Epithelial cell of esophagus (primary cell): ENCODE measurements at places on chromosomes 16 and 17.

DNA sequence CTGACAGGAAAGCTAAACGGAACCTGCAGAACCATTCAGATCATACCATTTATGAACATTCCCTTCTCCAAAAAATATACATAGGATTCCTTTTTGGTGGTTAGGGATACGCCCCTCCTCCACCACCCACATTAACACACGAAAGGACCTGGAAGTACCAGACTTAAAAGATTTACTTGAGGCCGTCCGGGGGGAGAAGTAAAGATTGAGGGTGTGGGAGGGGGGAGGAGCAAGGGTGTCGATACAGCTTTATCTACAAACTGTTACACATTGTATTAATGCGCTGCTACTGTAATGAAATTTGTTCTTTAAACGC, 537 bp downstream of the PALB2 start:
- DNase-seq: peak; percentile 10

DNA sequence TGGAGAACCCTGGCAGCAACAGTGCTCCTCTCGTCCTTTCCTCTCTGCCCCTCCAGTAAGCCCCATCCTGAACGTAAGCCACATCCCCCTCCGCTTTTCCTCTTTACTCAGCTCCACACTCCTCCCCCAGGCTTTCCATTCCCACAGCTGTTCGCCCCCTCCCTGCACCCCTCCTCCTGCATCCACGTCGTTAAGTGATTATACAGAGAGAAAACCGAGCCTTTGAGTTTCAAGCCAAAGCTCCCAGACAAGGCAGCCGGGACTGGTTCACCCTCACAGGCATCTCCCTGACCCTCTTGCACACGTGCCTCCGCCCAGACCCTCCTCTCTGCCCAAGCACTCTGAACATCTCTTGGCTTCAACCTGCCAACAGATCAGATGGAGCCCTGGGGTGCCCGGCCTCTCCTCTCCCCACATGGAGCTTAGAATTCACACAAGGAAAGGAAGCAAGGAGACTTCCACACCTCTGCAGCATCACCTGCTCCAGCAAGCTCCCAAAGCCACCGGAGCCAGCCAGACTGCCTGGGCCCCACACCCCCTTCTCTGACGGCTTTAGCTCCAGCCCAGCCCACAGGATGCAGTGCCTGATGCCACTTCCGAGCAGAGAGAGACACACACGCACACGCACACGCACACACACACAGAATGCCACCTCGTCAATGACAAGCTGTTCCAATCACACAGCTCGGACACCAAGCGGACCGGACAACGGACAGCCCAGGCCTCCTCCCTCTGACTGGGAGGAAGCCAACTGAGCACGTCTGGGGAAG, 99.9 kb upstream of the CCL2 start:
- DNase-seq: no peak

DNA sequence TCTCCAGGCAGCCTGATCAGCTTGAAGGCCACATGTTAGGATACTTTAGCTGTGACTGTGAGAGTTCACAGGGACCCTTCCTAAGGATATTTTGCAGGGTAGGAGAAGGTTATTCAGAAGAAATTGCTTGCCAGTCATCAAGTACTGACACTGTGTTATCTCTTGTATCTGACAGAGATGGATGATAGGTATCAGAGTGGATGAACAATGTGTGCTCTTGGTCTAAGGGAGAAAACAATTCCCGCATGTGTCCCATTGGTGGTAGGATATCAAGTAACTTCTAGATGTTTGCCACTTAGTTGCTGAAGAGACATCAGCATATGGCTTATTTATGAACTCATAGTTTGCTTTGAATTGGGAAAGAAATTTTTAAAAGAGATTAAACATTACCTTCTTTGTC, 219.3 kb downstream of the SPECC1 start:
- DNase-seq: no peak

DNA sequence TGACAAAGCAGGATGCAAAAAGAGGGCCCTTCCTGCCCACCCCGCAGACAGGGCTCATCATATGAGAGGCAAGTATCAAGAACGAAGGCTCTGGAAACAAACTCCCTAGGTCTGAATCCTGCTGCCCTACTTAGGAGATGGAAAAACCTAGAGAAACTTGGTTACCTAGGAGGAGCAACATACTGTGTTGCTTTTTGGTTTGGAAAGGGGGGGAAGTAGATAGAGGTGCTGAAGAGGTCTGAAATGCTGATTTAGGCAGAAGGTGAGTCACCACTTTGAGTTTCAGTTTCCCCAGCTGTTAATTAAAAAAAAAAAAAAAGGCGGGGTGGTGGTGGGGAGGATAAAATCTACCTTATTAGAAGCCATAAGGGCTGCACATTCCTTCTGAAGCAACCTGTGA, 1.5 kb downstream of the N4BP1 start:
- peak; percentile 70 for DNase-seq

DNA sequence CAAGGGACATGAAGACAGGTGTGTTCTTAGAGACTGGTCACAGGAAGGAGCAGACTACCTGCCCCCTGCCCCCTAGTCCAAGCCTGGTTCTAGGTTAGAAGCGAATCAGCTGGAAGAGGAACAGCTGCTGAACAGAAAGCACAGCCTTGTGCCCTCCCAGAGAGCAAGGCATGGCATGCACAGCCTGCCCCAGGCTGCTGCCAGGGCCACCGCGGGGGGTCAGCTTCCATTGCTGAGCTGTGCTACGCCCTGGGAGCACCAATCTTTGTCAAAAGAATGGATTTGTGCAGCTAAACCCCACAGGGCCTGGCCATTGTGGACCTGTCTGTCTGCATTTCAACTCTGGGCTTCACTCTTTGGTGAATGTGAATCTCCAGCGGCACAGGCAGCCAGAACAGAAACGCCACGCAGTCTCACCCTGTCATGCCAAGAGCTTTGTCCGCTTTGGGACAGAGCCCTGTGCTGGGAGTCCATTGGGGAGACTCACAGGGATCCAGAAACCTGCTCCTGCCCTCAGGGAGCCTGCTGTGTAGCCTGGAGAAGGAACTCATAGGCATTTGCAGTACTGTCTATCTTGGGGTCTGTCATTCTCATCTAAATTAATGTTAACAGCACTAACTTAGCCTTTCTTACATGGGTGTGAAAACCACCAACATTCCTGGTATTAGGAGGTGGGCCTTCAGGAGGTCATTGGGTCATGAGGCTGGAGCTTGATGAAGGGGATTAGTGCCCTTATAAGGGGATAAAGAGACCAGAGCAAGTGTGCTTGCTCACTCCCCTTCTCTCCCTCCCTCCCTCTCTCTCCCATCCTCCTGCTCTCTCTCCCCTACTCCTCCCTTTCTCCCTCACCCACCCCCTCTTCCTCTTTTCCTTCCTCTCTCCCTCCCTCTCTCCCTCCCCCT, 25.6 kb upstream of the CDRT4 start:
- no peak for DNase-seq

DNA sequence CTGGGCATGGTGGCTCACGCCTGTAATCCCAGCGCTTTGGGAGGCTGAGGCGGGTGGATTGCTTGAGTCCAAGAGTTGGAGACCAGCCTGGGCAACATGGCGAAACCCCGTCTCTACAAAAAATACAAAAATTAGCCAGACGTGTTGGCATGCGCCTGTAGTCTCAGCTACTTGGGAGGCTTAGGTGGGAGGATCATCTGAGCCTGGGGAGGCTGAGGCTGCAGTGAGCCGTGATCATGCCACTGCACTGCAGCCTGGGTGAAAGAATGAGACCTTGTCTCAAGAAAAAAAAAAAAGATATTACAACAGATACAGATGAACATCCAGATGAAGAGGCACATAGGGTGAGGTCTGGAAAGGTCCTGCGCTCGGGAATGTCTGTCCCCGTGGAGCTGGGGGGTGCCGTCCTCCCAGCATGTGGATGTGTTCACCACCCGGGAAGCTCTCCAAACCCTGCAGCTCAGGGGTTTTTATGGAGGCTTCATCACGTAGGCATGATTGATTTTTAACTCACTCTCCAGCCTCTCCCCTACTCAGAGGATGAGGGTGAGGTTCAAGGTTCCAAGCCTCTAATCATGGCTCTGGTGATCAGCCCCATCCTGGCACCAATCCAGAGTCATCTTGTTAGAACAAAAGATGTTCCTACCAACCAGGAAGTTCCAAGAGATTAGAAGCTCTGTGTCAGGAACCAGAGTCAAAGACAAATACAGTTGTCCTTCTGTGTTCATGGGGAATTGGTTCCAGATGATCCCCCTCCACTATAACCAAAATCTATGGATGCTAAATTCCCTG, 85.0 kb upstream of the DNAJA2 start:
- DNase-seq: peak; percentile 23

DNA sequence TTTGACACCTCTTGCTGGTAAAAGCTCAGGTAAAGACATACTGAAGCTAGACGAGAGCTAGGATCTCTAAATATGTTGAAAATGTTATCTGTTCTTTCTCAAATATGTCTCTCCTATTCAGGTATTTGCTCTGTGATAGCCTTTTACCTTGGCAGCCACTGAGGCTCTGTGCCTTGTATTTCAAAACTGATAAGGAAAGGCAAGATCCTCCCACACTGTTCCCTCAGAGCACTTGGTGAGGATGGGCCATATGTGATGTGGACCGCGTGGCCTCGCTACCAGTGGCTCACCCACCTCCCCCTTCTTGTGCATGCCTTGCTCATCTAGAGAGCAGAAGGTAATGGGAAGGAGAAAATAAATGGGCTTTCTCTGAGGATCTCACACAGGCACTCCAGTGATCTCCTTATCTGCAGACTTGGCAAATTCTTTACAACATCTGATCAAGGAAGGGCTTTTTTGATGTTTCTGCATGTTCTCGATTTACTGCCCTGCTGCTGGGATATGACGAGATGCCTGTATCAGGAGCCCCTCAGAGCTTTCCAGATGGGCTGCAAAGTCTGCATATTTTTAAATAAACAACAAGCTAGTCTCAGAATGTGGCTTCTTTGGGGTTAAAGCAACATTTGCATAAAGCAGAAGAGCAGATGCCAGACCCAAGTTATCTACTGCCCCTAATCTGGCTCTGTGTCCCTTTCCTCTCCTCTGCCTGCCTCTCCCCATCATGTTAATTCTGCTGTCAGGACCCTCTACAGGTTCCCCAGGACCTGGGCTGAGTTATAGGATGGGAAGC, 16.9 kb downstream of the HOXB1 start:
- DNase-seq: no peak

DNA sequence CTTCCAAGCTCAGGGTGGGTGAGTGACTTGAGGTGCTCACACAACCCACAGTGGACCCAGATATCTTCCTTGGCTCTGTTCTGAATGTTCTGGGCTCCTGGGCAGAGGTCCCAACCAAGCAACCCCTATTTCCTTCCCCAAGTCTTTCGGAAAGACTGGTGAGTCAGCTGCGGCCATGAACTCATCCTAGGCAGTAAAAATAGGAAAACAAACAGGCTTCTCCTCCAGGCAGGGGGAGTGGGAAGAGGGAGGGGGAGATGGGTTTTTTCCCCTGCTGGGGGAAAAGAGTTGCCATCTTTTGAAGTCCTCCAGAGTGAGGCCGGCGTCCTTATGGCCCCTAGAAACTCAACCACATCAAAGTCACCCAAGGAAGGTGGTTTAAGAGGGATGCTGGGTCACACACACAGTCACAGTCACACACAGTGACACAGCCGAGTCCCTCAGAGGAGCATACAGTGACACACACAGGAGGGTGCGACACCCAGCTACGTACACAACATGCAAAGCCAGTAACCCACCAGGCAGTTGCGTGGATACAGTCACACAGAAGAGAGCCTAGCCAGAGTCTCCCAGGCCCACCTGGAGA, 16.0 kb upstream of the DLX4 start:
- no peak for DNase-seq

DNA sequence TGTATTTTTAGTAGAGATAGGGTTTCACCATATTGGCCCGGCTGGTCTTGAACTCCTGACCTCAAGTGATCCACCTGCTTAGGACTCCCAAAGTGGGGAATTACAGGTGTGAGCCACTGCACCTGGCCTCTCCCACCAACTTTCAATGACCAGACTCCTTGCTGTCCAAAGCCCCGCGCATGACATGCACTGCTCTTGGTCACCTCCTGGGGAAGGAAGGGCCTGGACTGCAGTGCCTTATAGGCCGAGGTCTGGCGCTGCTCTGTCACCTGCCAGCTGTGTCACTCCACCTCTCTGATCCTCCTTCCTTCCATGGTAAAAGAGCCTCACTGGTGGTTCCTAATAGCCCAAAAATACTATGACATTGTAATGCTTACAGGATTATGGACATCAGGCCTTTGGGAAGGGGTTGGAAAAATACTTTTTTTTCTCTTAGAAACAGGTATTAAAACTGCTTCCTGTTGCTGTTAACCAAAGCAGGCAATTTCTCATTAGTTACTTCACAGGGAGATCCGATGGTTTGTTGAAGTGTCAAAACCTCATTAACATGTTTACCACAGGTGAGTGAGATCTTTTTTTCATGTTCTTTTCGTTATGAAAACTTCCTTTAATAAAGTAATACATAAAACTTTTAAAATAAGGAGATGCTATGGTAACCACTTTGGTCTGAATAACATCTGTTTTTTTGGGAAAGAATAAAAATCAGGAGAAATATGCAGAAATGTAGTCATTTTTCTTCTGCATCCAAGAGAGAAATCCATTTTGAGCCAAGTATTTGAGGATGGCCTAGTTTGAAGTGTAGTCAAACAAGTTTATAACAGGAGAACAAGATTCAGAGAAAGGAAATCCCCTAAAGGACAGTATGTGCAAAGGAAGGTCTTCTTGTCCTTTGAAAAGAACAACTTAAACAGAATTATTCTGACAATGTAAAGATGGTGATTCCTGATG, 35.5 kb downstream of the GRB7 start:
- DNase-seq: no peak

- DNase-seq: peak; percentile 24
Measured at GRCh38 chr17:74288785-74289184, 14.8 kb downstream of the DNAI2 start.

- peak; percentile 52 for DNase-seq
Measured at GRCh38 chr16:57377080-57377841, 5.0 kb downstream of the CX3CL1 start.

- no peak for DNase-seq
Measured at GRCh38 chr17:64599187-64599676, 62.9 kb downstream of the SMURF2 start.

DNA sequence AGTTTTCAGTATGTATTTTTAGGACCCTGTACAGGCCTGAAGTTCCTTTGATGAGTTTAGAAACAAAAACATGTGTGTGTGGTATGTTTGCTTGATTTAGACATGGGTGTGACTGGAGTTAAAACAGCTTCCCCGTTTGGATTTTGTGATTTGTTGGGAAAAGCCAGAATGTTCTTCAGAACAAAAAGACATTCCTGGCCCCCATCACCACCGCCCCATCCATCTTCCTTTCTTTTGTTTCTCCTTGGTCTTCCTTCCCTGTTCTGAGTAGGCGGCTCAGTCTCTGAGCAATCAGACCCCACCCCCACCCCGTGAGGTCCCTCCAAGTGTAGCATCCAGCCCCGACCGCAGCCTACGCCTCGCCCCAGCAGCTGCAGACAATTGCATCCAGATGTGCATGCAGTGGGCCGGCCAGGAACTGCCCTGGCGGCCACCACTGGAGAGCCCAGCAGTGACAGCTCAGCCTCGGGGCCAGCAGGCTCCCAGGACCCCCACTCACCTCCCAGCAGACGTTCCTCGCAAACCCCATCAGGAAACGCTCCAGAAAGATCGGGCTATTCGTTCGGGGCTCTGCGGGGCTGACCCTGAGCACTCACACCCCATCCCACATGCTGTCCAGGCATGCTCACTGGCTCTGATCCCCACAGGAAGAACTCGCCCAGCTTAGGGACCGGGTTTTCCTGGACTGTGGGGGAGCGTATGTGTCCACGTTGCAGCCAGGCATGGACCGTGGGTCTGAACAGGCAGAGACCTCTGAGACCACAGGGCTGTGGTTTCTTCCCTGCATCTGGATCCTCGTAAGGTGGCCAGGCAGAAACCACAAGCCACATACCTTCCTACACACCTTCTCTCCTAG, 99.8 kb upstream of the CDH5 start:
- DNase-seq: no peak
